ENCODE measurements at places on chromosomes 1 and 21. TPM values are rescaled to one million over a fixed set of nuclear protein-coding genes. Genes with fewer than 3 reads are reported as not detected.
A peak's percentile ranks its signal among the peaks of the same experiment; 100 is the strongest.

Gene RGS13
- total RNA-seq, result 0.98 TPM

DNA sequence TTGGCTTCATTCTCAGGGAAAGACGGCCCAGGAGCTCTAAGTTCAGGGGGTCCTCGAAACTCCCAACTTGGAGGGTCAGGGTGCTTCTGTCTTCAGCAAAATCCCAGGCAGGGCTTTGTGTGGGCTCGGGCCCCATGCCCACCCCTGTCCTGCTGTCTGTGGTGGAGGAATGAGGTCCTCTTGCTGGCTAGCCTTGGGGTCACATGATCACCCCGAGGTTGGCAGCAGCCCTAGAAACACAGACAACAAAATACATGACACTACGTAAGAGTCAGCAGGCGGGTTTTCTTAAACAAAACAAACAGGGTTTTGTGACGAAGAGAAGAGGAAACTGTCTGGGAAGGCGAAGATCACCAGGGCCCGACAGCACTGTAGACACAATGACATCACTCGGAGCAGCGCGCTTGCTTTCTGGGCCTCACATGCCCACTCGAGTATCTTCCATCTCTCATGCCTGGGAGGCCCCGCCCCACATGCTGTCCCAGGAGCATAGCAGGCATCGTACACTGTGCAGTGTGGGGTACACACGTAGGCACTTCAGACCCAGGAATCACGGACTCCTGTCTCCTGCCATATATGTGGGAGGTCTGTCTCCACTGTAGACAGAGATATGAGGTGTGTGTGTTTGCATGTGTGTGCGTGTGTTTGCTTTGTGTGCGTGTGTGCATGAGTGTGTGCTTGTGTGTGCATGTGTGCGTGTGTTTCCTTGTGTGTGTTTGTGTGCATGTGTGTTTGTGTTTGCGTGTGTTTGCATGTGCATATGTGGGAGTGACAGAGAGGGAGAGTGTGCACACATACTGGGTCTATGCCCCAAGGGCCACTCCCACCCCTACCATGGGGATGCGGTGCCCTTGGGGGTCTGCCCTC lies 94.7 kb downstream of the SIK1 start:
- peaks cover 28% of the 10 kb centered on the region for H3K4me1 ChIP-seq
- H3K36me3 ChIP-seq, result no peaks in the 10 kb centered on the region
- H3K4me3 ChIP-seq, result no peak overlapping the region
- no peak for DNase-seq
- H3K27me3 ChIP-seq, result no peaks in the 10 kb centered on the region

- no peak overlapping the region for H3K27ac ChIP-seq
- no peaks in the 10 kb centered on the region for H3K27me3 ChIP-seq
- no peaks in the 10 kb centered on the region for H3K4me1 ChIP-seq
- DNase-seq, result no peak
- H3K36me3 ChIP-seq, result no peaks in the 10 kb centered on the region
- no peak overlapping the region for H3K4me3 ChIP-seq
Observed at GRCh38 chr1:118116401-118116800, 68.6 kb downstream of the SPAG17 start.

DNA sequence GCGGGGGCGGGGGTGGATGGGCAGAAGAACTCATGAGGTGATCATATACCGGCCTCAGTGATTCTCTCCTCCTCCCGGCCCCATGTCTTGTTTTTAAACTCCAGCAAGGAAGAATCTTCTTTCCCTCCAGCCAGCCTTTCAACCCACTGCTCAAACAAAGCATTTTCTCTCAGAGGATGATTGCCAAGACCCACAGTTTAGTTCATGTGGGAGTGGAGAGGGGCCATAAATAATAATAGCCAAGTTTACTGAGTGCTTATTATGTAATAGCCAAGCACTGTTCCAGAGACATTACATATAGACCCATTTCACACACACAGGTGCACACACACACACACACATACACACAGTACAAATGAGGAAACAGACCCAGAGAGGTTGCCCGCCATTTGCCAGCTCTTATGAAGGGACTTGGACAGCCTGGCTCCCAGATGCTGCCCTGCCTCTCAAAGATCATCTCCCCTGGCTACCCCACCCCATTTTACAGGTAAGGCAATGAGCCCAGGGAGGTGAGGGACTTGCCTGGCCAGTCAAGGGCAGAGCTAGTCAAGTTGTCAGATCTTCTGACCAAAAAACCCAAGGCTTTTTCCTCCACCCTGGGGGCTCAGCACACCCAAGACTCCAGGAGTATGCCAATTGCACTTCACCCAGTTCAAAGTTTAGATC lies 18.0 kb upstream of the BCAR3 start:
- DNase-seq, result no peak
- H3K4me3 ChIP-seq, result no peak overlapping the region
- H3K4me1 ChIP-seq, result peaks cover 24% of the 10 kb centered on the region
- no peak overlapping the region for H3K27ac ChIP-seq
- no peaks in the 10 kb centered on the region for H3K27me3 ChIP-seq

- H3K36me3 ChIP-seq, result no peaks in the 10 kb centered on the region
- H3K27ac ChIP-seq, result no peak overlapping the region
- H3K27me3 ChIP-seq, result no peaks in the 10 kb centered on the region
Observed at GRCh38 chr1:87155170-87155569, 173.5 kb upstream of the LMO4 start.

DNA sequence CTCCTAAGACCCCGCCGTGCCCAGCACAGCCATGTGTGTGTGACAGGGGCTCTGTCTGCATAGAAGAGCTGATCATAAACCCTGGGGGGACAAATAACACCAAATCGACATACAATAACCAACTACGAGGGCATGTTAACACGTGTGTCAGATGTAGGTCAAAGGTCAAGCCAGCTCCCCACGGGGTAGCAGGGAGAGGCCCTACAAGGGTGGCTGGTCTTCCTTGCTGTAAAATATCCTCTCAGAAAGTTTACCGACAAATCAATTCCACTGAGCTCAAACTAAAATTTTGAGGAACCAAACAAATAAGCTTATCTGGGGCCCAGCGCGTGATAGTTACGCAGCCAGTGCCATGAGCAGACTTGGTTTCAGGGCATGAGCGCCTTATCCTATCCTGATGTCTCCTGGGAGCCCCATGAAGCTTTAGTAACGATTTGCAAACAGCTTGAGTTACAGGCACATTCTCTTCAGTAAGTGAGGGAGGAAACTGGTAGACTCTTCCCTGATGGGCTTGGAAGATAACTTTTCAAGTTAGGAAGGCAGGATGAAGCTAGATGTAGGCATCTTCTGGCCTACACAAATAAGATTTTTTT lies 2.7 kb upstream of the TMPRSS3 start:
- no peaks in the 10 kb centered on the region for H3K4me1 ChIP-seq
- DNase-seq, result no peak
- H3K27ac ChIP-seq, result no peak overlapping the region
- H3K27me3 ChIP-seq, result no peaks in the 10 kb centered on the region
- no peak overlapping the region for H3K4me3 ChIP-seq
- H3K36me3 ChIP-seq, result no peaks in the 10 kb centered on the region

Gene PPM1J
- total RNA-seq, result 7.9 TPM

Gene SPATA46
- not detected for total RNA-seq

DNA sequence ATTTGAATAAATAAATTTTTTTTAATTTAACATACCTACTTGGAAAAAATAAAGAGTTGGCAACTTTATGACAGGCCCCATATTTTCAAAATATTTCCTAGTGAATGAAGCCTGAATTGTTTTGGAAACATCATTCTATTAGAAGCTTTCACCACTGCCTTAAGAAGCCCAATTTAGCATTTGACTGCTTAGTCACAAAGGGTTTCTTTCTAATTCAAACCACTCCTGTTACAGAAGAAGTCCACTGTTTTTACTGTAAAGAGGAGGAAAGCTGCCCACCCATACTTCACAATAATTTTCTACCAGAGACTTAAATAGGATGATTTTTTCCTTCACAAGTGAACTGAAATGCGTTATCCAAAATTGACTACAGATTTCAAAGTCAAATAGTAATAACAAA lies 534.6 kb upstream of the PTBP2 start:
- no peaks in the 10 kb centered on the region for H3K36me3 ChIP-seq
- H3K4me3 ChIP-seq, result no peak overlapping the region
- H3K27me3 ChIP-seq, result no peaks in the 10 kb centered on the region
- DNase-seq, result no peak
- no peaks in the 10 kb centered on the region for H3K4me1 ChIP-seq

GRCh38 chr1:225774281-225775147 lies 3.1 kb upstream of the SRP9 start:
- H3K27ac ChIP-seq, result no peak overlapping the region
- no peaks in the 10 kb centered on the region for H3K36me3 ChIP-seq
- no peaks in the 10 kb centered on the region for H3K27me3 ChIP-seq
- DNase-seq, result no peak
- no peak overlapping the region for H3K4me3 ChIP-seq
- H3K4me1 ChIP-seq, result peaks cover 41% of the 10 kb centered on the region

GRCh38 chr1:101025283-101025656 lies 314 bp downstream of the DPH5 start:
- H3K27ac ChIP-seq, result peak overlapping the region; percentile 76
- H3K4me3 ChIP-seq, result peak overlapping the region; percentile 59
- DNase-seq, result no peak
- no peaks in the 10 kb centered on the region for H3K27me3 ChIP-seq
- H3K36me3 ChIP-seq, result no peaks in the 10 kb centered on the region

All from vagina (tissue), 2 donors.